ENCODE measurements at places on chromosomes 4 and X.

GRCh38 chr4:26032142-26032541, 118.1 kb downstream of the SMIM20 start:
- DNase-seq = no peak

- no peak for DNase-seq
Observed at GRCh38 chr4:141339966-141340365, 119.3 kb downstream of the ZNF330 start.

- no peak for DNase-seq
Observed at GRCh38 chr4:110271986-110272385, 73.6 kb upstream of the ELOVL6 start.

DNA sequence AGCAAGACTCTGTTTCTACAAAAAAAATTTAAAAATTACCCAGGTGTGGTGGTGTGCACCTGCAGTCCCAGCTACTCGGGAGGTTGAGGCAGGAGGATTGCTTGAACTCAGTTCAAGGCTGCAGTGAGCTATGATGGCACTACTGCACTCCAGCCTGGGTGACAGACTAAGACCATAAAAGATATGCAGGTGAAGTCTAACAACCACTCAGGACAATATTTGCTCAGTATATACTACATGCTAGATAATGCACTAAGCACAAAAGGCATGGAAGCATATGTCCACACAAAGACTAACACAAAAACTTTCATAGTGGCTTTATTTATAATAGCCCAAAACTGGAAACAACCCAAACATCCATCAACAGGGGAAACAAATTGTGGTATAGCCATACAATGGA, 57.7 kb upstream of the TXK start:
- DNase-seq = no peak

DNA sequence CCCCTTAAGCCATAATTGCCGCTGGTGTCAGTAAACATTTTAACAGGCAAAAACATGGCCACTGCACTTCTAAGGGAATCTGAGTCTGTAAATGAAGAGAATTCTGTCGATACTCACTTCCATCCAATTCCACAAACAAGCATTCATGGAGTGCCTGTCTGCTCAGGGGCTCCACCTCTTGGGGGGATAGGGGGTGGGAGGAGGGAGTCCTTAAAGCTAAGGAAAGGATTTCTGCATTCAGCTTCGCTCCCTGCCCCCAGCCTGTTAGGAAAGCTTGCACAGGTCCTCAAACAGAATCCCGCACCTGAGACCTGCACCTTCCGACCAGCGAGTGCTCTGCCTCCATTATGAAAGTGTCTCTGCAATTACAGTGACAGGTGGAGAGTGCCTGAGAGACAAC, 130.2 kb upstream of the KIT start:
- DNase-seq = no peak

- no peak for DNase-seq
Observed at GRCh38 chr4:7902101-7902553, 37.5 kb downstream of the AFAP1 start.

DNA sequence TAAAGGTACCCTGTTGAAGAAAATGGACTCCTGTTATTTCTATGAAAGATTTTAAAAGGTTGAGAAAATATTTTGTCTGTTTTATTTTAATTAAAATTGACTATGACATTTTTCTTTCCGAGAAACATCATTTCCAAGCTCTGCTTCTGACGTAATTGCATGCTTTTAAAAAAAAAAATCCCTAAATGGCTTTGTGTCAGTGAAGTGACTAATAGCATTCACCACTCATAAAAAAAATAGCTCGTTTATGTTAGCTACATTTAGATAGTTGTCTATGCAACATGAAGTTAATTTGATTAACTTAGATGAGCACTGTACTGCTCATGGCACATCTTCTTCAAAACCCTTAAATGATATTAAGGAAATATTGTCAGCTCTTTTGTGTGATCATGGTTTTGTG, 105.1 kb upstream of the KLHL13 start:
- no peak for DNase-seq

- no peak for DNase-seq
Observed at GRCh38 chr4:113826421-113826820, 64.9 kb upstream of the CAMK2D start.

DNA sequence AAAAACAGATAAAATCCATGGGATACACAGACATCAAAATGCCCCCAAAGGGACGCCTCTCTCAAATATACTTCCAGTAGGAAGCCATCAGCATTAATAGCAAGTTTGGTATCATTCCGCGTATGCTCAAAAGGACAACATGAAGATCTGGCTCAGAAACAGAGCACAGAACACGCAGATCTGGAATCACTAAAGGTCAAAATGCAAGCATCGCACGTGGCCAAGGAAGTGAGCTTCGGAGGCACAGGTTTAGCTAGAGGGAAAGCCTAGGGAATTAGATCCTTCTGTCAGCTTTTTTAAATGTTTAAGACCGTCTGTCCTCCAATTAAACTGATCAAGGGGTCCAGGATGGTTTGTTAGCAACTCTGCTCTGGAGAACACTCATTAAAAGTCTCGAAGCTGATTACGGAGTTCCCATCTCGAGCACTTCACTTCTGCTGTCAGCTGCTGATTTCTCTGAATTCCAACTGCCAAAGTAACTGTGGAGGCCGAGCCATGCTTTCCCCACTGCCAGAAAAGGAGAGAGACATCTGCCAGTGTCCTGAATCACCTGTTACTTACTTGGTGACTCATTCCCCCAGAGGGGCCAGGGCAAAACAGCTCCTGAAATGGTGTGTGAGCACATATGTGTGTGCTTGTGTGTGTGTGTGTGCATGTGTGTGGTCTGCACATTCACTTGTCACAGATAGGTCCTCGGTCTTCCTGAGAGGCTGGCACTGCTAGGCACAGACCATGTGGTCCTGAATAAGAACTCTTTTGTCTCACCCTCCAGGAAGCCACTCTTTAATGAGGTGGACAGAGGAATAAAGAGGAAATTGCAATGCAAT, 177.7 kb upstream of the PPARGC1A start:
- DNase-seq = no peak

DNA sequence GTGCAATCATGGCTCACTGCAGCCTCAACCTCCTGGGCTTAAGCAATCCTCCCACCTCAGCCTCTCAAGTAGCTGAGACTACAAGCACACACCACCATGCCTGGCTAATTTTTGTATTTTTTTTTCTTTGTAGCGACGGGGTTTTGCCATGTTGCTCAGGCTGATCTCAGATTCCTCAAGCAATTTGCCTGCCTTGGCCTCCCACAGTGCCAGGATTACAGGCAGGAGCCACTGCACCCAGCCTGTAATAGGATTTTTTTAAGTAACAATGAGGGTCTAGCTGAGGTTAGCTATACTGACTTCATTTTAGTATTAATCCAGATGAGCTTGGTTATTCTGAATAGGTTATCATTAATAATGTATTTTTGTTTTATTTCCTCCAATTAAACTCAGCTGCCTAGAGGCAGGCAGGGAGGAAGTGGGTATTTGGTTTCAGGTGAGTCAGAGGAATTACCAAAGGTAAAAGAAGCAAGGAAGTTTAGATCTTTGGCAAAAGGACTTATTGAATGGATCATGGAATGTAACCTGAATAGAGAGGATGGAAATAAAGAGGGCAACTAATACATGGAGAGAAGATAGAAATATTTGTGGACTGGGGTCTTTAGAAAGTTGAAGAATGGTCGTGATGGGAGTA, 1023.3 kb upstream of the TENM3 start:
- no peak for DNase-seq

DNA sequence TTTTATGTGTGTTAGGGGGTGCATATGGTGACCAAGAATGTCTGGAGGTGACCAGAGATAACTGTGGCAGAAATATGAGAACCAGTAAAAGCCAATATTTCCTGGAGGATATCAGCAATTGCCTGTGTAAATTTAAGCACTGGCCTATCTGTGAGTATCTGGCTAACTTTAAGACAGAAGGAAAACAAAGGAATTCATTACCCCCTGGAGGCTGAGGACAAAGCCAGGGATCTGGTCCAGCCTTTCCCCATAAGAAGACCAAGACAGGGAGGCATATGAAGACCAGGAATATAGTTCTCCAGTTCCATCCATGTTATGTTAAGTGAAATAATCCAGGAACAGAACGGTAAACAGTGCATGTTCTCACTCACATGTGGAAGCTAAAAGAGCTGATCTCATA, 49.2 kb downstream of the MFAP3L start:
- DNase-seq = no peak

GRCh38 chr4:4408576-4409335, 21.9 kb downstream of the NSG1 start:
- DNase-seq = no peak

- no peak for DNase-seq
Observed at GRCh38 chr4:176945334-176945733, 152.6 kb upstream of the VEGFC start.

DNA sequence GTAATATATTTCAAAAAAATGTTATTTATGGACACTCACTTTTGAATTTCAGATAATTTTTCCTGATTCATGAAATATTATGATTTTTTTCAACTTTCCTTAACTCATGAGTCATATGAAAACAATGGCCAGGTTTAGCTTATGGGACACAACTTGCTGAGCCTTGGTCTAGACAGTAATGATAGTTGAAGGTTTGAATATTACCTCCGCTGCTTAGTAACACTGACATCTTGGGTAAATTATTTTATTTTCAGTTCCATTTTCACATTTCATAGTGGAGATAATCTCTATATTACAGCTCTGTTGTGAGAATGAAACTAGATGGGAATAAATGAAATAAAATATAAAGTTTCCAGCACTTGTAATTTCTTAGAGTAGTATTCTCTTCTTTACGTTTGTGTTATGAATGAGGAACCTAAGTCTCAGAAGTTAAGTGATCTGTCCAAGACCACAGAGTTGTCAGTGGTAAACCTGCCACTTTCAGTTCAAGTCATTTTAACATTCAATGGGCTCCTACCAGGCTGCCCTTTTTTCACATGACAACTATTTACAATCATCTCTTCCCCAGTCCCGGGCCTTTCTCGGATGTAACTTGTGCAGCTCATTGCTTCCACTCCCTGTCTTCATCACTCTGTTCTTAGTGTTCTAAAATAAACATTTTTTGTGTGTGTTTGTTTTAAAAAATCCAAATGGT, 46.8 kb upstream of the GC start:
- DNase-seq = no peak

DNA sequence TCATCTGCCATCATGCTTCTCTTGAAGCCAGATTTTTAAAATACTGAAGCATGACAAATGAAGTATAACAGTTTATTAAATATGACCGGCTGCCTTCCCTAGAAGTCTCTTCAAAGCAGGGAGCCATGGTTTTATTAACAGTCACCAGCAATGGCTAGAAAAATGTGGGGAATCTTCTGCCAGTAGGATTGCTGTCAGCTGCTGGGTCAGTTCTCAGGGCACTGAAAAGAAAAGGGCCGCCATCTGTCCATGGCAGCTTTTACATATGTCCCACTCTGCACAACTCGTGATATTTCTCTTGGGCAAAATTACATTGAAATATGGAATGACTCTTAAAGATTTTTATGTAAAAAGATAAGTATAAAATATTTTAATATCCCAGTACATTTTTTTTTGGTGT, 2.8 kb downstream of the CCNG2 start:
- no peak for DNase-seq

- DNase-seq = no peak
Observed at GRCh38 chr4:21744046-21744445, 204.5 kb downstream of the KCNIP4 start.

DNA sequence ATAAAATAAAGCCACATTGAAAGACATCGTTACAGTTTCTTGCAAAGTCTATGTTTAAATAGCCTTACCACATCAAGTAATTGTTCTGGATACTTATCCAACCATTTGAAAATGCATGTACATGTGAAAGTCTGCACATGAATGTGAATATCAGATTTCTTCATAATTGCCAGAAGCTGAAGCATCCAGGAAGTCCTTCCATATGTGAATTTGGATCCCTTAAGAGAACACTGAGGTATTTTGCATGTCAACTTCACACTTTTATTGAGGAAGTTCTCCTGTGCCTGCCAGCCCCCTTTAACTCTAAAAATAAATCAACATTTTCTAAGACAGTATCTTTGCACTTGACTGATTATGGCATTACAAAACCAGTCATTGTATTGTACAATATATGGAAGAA, 1103.5 kb upstream of the ADGRL3 start:
- DNase-seq = no peak

GRCh38 chr4:25818371-25818871, 44.4 kb downstream of the SEL1L3 start:
- DNase-seq = no peak

DNA sequence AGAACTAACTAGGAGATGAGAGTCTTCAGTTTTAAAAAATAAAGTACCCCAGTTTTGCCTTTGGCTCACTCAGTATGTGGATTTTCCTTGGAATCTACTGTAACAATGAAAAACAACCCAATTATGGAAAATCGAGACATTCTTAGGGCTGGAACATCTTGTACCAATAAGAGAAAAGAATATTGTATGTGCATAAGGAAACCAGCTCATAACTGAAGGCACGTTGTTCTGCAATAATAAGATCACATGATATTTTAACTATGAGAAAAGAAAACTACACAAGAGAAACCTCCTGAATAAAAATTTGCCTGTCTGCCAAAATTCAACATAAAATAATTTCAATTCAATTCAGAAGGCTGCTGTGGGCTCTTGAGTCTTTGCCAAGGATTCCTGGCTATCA, 261.8 kb upstream of the EDNRA start:
- no peak for DNase-seq

GRCh38 chr4:172168888-172169287, 355.7 kb downstream of the GALNTL6 start:
- DNase-seq = no peak

DNA sequence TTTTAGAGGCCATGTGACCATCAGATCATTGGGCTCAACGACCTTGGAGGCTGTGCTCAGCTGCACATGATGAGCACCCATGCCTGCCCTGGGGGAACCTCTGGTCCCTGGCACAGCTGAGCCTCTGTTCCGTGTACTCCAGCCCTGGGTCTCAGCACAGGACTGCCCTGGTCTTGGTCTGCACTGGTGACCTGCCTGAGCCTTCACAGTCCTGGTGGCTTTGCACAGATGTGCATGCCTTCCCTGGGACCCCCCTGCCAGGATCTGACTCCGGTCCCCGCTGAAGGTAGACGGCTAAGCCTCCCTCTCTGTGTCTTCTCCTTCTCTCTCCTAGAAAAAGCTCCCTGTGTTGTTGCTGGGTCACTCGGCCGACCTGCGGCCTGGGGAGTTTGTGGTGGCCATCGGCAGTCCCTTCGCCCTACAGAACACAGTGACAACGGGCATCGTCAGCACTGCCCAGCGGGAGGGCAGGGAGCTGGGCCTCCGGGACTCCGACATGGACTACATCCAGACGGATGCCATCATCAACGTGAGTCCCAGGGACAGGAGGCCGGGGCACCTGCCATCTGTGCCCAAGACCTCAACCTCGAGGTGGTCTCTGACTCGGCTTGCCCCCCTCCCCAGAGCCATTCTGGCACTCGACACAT, 21.6 kb downstream of the HTRA3 start:
- DNase-seq = no peak
